CD4-positive, alpha-beta T cell (primary cell): ENCODE measurements at places on chromosomes 6 and 20. TPM values are rescaled to one million over a fixed set of nuclear protein-coding genes. Genes with fewer than 3 reads are reported as not detected.
A peak's percentile ranks its signal among the peaks of the same experiment; 100 is the strongest.

- DNase-seq = no peak
Measured at GRCh38 chr6:142695016-142695415, 250.0 kb downstream of the HIVEP2 start.

DNA sequence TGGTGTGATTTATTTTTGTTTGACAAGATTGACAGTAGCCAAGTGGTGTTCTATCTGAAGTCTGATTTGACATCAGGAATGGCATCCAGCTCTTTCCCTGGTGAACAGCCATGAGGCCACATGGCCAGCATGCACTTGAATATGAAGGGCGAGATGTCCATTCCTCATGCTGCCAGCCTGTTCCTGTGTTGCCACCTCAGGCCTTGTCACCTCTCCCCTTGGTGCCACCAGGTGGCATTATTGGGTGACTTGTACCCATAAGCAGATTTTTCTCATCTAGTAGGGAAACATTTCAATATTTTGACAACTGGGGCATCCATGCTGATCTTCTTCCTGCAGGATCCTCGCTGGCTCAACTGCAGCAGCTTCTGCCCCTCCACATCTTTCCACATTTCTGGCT lies 199.1 kb downstream of the ERMARD start:
- DNase-seq = peak; percentile 66

DNA sequence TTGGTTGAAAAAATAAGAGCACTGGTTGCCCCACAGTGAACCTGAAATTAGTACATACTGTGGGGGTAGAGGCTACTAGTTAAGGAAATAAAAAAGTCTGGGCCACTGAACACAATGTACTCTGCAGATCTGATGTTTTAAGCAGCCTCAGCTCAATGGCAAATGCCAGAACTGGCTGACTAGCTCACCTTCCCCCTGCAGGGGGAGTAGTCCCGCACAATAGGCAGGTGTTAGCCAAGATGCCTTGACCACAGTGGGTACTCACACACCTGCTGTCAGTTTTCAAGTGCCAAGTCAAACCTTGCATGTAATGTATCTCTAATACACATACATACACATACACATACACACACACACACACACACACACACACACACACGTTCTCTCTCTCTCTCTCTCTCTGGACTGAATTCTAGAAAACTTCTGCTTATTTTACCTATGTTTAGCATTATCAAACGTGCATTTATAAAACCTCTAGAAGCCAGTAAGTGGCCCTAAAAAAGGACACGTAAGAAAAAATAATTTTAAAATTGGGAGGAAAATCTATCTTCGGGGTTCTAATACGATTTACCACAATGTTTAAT lies 36.1 kb downstream of the GMDS start:
- DNase-seq = peak; percentile 50

GRCh38 chr6:111418971-111419693 lies 63.9 kb downstream of the REV3L start:
- no peak for DNase-seq

- no peak for DNase-seq
Measured at GRCh38 chr6:3323148-3323547, 64.4 kb downstream of the PSMG4 start.

- DNase-seq = no peak
Measured at GRCh38 chr6:107439406-107439805, 20.0 kb downstream of the PDSS2 start.

DNA sequence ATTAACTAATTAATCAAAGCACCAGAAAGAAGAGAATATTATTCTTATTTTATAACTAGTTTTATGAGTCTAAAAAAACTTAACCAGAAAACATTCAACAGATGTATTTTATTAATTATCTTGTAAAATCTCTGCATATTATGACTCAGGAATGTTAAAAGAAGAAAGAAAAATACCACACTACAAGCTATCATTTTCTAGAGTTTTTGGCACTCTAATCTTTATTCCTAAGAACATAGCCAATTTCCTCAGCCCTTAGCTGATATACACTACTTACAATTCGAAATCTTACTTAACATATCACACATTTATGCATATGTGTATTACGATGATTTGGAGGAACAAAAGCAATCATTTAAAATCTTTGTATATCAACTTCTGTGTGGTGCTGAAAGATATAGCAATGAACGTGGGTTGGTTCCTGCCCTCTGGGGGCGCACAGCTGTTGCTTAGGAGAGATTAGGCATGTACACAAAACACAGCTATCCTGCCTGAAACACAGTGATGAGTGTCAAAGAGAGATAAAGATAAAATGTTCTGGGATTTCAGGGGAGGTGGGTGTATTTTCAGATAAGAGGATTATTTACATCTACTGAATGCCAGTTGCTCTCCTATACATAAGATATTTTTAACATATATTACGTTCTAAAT lies 404.5 kb downstream of the SYNE1 start:
- DNase-seq = no peak

GRCh38 chr6:87618531-87618930 lies 28.6 kb downstream of the ORC3 start:
- DNase-seq = no peak

- no peak for DNase-seq
Measured at GRCh38 chr6:168660400-168660945, 219.5 kb downstream of the SMOC2 start.

DNA sequence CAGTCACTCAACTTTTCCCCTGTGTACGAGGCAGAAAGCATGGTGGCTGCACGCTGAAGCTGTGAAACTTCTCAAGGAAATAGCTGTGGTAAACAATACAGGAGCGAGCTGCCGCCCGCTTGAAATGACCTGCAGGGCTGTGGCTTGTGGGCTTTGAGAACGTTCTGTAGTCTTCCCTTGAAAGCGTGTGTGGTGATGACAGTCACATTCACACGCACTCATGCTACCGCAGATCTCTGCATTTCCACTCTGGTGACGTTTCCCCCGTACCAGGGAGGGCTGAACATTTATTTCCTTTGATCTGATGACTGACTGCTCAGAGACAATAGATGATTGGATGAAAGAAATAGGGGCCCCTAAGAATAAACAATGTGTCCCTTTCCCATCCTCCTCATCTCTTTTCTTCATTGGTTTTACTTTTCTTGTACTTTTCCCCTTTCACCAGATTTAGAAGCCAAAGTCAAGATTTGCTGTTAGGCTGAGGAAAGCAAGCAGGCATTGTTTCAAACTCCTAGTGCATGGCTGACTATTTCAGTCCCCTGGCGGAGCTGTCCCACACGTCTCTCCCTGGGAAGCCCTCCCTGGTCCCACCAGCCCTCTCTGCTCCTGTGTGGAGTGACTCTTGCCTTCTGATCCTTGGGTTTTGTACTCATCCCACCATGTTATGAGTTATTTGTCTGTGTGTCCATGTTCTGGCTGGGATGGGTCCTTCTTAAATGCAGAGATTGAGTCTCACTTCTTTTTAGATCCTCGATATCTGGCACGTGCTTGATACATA lies 3.9 kb downstream of the SYTL3 start:
- DNase-seq = peak; percentile 75

- no peak for DNase-seq
Measured at GRCh38 chr6:112279031-112279935, 24.9 kb upstream of the LAMA4 start.

- DNase-seq = no peak
Measured at GRCh38 chr20:46178891-46179290, 60.8 kb downstream of the CD40 start.

DNA sequence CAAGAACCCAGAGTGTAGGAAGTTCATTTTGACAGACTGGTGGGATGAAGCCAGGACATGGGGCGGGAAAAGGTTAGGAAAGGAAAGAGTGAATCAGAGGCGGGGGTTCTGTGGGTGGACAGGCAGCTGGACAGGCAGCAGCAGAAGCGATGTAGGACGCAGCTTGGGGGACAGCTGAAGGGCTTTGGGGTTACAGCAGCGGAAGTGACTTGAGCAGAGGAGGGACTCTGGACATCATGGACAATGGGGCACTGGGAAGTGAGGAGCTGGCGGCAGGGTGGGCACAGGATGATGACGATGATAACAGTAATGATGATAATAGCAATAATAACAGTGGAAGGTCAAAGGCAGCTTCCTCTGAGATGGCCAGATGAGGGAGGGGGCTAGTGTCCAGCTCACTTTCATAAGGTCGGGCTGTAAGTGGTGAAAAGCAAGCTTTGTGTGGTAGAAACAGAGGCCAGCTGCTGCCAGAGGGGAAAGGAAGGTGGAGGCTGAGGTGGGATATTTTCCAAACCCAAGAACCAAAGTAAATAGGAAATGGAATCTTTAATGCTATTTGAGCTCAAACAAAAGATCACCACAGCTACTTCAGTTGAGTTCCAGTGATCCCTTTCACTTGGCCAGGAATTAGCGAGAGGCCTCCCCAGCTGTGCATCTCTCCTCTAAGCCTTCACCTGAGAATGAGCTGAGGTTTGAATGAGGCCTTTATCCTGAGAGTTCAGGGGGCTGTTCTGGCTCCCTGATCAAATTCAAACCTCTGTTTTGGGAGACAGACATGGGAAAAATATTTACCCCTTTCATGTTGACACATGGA lies 433.5 kb downstream of the DHX35 start:
- DNase-seq = no peak

DNA sequence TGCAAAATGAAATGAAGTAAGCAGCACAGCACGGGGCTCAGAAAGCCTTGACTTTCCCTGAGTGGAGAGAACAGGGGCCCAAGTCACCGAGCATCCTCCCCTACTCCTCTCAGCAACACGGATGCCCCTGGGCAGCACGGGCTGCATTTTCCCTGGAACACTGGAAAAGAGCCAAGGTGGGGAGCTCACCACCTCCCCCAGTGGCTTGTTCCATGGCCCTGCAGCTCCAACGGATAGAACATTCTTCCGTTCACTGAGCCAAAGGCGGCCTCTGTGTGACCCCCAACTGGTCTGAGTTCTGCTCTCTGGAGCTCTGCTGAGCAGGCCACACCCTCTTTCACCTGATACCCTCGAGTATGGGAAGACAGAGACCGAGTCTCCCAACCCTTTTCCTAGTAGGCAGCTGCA lies 20.8 kb upstream of the EMILIN3 start:
- DNase-seq = no peak

GRCh38 chr20:10478205-10478604 lies 43.1 kb downstream of the SLX4IP start:
- DNase-seq = no peak

DNA sequence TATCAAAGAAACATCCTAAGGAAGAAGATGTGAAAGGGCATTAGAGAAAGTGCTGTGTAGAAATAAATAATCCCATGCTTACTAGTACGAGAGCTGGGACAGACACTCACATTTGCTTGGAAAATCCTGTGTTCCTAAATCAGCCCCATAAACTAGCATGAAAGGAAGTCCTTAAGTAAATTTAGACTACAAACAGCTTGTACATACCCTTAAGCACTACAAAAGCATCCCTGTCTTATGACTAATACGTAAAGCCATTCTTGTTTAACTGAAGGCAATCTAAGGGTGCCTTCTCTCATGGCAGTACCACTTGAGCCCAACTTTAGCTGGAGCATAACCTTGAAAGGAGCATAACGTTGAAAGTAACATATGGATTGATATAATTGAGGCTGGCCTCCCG lies 15.4 kb upstream of the FOXQ1 start:
- DNase-seq = no peak

DNA sequence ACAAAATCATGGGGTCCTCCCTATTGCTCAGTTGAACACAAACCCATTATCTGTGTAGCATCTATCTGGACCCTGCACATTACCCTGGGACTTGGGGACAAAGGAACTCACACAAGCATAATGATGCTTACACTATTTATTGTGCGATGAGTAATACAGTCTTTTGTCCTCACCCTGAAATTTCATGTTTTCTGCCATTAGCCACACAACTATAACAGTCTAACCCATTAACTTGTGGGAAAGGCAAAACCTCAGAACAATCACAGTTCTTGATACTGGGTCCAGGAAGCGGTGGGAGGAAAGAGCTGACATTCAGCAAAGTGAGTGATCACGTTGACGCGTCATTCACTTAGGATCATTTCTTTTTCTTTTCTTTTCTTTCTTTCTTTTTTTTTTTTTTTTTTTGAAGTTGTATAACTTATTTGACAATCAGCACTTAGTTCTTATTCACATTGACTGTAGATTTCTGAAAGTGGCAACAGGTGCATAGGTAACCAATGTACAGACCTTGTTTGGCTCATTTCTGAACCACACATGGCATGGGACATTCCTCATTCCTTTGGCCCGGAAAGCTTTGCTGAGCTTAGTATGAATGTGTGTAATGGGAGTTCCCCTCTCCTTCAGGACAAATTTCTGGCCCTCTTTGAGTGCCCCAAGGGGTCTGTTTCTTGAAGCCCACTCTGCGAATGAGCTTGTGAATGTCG lies 94.8 kb upstream of the CNKSR3 start:
- no peak for DNase-seq

GRCh38 chr20:23205211-23205610 lies 119.1 kb upstream of the CD93 start:
- DNase-seq = no peak

- DNase-seq = no peak
Measured at GRCh38 chr6:157853902-157854502, 31.0 kb downstream of the SNX9 start.

GRCh38 chr6:2960935-2961334 lies 10.4 kb downstream of the SERPINB6 start:
- no peak for DNase-seq

MUCL3 gene
- not detected for total RNA-seq

SAPCD1 gene
- 2.7 TPM for total RNA-seq

FAM83B gene
- total RNA-seq = not detected

POM121L2 gene
- not detected for total RNA-seq

RSPO3 gene
- not detected for total RNA-seq

ZSCAN31 gene
- total RNA-seq = 0.88 TPM

SAMD3 gene
- 28.7 TPM for total RNA-seq

DSP gene
- total RNA-seq = 0.14 TPM

GDAP1L1 gene
- total RNA-seq = not detected

PEX7 gene
- 2.0 TPM for total RNA-seq
